ENCODE measurements at places on chromosomes 7 and 10. TPM values are rescaled to one million over a fixed set of nuclear protein-coding genes. Genes with fewer than 3 reads are reported as not detected.

The ARMC10 gene
- total RNA-seq = 36.8 TPM

The TRIM56 gene
- total RNA-seq = 29.5 TPM

The DYNC1I1 gene
- 7.4 TPM for total RNA-seq

The ADAM22 gene
- 32.6 TPM for total RNA-seq

The ELN gene
- total RNA-seq = 11.4 TPM

DNA sequence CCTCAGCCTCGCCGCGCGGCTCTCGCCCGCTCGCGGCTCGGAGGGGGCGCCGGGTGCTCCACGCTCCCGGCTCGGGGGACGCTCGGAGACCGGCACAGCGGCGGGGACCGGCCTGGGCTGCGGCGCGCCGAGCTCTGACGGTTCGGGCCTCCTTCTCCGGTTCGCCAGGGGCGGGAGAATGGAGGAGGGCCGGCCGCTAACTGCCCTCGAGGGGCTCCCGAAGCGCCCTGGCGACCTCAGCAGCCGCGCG lies 232 bp upstream of the GRID1 start:
- H3K27ac ChIP-seq = peak overlapping the region; percentile 74

DNA sequence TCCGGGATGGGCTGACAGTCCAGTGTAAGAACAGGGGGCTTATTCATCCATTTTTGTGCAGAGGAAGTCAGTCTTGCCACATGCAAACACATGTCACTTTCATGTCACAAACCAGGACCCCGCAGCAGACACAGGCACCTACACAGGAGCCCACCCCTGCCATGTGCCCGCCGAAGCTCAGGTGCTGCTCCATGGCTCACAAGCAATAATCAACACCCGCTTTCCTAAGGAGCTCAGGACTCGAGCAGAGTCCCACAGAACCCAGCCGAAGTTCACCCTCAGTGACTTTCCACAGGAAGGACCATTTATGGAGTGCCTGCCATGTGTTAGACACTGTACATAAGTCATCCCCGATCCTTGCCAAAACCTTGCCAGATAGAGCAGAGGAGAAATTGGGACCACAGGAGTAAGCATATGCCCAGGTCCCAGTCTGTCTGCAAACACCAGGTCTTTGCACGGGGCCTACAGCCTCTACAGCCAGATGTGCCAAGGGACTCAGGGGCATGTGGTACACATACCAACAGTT lies 99.4 kb downstream of the EBF3 start:
- no peaks in the 10 kb centered on the region for H3K36me3 ChIP-seq
- H3K27ac ChIP-seq = no peak overlapping the region
- H3K4me3 ChIP-seq = no peak overlapping the region
- no peak for DNase-seq

DNA sequence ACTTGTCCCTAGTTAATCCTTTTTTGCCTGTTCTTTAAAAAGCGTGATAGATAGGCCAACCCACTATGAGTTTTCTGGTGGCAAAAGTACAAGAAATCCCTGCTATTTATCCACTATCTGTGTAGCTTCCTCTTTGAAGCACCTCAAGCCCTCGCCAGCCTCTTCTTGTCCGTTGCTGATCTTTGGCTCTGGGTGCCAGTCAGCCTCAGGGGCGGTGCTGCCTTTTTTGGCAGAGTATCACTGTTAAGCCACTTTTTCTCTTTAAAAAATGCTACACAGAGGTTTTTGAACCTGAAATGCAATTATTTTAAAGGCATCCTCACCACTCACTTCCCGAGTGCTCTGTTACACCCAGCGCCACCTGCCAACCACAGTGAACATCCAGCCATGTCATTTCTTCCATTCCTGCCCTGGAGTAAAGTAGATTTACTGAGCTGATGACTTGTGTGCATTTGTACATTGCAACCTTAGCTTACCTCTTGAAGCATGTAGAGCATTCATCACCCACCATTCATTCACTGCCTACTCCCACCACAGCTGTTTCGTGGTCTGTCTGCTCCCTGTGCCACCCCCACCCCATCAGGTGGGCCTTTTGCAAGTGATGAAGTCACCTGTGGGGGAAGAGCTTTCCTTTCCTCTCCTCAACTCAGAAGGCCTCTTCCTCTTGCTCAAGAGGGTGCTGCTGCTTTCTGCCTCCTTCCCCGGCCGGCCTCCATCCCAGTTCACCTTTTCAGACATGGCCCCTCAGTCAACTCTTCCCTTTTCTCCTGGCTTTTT lies 414.2 kb upstream of the GALNT17 start:
- H3K27ac ChIP-seq = no peak overlapping the region
- no peak overlapping the region for H3K4me3 ChIP-seq
- H3K4me1 ChIP-seq = no peaks in the 10 kb centered on the region
- no peaks in the 10 kb centered on the region for H3K27me3 ChIP-seq

- DNase-seq = no peak
- no peak overlapping the region for H3K4me3 ChIP-seq
- peaks cover 85% of the 10 kb centered on the region for H3K36me3 ChIP-seq
These were observed 134.4 kb downstream of the ARHGAP21 start for GRCh38 chr10:24589265-24589664.

- H3K27ac ChIP-seq = no peak overlapping the region
- H3K4me3 ChIP-seq = no peak overlapping the region
- no peaks in the 10 kb centered on the region for H3K36me3 ChIP-seq
- no peaks in the 10 kb centered on the region for H3K4me1 ChIP-seq
These were observed 1.7 kb downstream of the ADAP1 start for GRCh38 chr7:952548-953441.

DNA sequence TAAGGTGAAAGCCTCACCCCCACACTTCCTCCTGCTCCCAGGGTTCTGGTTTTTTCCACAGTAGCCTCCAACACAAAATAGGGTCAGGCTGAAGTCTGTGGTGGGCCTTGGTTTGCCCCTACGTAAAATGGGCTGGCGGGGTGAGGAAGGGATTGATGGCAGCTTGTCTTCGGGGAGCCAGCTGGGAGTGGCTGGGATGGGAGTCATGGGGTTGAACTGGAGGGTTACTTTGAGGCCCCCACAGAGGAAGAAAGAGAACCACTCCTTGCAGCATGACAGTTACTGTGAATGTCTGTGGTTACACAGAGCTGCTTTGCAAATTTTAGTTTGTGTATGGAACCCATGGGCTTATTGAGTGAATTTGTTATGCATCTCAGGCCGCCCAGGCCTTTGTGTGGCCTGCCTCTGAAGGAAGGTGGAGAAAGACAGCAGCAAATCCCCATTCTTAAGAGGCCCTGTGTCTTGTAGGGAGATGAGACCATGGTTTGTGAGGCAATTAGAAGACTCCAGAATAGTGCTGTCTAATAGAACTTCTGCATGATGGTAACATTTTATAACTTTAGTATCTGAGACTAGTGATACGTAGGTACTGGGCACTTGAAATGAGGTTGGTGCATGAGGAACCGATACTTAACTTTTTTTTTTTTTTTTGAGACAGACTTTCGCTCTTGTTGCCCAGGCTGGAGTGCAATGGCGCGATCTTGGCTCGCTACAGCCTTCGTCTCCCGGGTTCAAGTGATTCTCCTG lies 8.1 kb downstream of the TRIM8 start:
- no peak for DNase-seq
- H3K4me3 ChIP-seq = no peak overlapping the region
- H3K27ac ChIP-seq = no peak overlapping the region
- peaks cover 46% of the 10 kb centered on the region for H3K4me1 ChIP-seq

Measured in adrenal gland (tissue), 19 donors.